Stimulated activated CD8-positive, alpha-beta memory T cell treated with anti-CD3 and anti-CD28 coated beads, Interleukin-4, amount 100 ng/mL, for 1 hour (primary cell): ENCODE measurements at places on chromosomes 7 and 10.

DNA sequence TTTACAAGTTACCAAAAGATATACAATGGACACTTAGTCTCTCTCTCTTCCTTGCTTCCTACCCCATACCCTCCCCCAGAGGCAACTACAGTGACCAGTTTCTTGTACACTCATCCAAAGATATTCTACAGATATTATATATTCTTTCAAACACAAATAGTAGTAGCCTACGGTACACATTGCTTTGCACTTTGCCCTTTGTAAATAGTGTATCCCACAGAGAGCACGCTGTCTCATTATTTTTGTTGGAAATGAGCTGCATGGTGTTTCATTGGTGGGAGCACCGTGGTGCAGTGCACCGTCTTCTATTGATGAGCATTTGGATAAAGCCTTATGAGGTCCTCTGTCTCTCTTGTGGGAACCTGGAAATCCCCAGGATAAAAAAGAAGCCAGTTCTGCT lies 24.2 kb downstream of the STRA8 start:
- no peak for DNase-seq

GRCh38 chr10:68172324-68172723 lies 59.6 kb downstream of the ATOH7 start:
- no peak for DNase-seq

DNA sequence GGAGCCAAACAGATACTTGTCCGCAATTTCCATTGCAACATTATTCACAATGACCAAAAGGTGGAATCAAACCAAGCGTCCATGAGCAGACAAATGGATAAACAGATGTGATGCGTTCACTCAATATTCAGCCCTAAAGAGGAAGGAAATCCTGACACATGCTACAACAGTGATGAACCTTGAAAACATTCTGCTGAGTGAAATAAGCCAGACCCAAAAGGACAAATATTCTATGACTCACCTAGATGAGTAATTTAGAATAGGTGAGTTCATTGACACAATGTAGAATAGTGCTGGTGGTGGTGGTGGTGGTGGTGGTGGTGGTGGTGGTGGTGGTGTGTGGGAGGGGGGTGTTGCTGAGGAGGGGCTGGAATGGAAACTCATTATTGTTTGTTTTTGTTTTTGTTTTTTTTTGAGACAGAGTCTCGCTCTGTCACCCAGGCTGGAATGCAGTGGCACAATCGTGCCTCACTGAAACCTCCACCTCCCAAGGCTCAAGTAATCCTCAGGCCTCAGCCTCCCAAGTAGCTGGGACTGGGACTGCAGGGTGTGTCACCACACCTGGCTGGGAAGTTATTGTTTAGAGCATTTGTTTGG lies 28.6 kb downstream of the SMKR1 start:
- no peak for DNase-seq

- DNase-seq: no peak
Measured at GRCh38 chr7:986766-987751, 4.1 kb downstream of the CYP2W1 start.

GRCh38 chr7:123154231-123154860 lies 45.4 kb downstream of the SLC13A1 start:
- DNase-seq: no peak

DNA sequence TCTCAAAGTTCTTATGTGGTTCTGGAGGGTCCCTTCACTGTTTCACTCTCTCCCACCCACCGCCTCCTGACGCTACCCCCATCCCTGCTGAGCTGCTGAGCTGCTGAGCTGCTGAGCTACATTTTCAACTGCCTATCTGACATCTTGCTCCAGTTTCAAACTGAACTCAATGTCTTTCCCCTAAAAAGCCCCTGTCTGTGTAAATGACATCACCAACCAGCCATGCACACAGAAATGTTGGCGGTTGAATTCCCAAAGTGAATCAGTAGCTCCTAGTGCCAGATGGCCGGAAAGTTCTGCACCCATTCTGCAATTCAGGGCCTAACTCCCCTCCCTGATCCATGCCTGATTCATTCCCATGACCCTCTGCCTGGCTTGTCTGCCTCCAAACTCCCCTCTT lies 71.2 kb downstream of the WNT2 start:
- DNase-seq: no peak

GRCh38 chr7:14507617-14508016 lies 394.9 kb downstream of the DGKB start:
- DNase-seq: no peak

DNA sequence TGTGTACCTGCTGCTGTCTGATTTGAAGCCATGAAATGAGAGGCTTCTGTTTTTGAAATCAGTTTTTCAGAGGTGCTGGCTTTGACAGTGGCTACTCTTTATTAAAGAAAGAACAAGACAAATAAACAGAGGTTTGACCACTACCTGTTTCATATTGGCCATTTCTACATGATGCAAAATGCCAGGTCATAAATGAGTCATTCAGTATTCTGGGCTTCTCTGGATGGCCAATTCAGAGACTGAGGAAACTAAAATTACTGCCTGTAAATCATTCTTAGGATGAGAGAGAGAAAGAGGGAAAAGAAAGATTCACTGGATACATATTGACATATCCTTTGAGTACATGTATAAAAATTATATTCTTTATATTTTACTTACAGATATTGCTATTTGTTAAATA lies 303.3 kb upstream of the ETV1 start:
- DNase-seq: no peak

DNA sequence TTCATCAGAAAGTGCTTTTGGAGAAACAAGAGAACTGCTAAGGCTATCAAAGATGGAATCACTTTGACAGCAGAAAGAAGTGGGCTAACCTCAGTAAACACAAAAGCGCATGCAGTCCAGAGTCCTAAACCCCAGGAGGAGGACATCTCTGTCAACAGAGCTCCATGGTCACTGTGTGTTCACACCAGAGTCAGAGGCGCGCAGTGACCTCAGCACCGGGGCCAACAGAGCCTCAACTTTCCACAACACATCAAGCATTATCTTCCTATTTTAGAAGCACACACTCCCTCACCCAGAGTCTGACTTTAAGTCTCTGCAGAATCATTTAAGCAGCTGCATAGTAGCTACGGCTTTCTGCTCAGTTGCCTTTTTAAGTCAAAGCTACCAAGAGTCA lies 195.3 kb downstream of the DIP2C start:
- no peak for DNase-seq

DNA sequence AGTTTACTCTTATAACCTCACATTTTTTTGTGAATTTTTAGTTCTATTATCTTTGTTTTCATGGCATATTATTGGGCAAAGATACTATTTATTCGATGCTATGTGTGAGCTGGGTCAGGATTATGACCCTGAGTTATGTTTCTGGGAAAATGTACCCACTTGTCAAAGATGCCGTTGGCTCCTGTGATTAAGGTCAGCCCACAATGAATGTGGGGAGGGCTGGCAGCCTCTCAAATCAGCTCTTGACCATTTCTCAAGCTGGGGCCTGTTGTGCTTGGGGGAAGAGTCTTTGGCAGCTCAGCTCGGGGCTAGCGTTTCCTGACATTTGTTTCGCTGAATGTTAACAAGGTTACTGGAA lies 97.5 kb downstream of the TCF7L2 start:
- no peak for DNase-seq

- DNase-seq: no peak
Measured at GRCh38 chr10:93420944-93421825, 60.9 kb downstream of the MYOF start.

- DNase-seq: no peak
Measured at GRCh38 chr10:76514321-76514720, 1082.9 kb downstream of the LRMDA start.

DNA sequence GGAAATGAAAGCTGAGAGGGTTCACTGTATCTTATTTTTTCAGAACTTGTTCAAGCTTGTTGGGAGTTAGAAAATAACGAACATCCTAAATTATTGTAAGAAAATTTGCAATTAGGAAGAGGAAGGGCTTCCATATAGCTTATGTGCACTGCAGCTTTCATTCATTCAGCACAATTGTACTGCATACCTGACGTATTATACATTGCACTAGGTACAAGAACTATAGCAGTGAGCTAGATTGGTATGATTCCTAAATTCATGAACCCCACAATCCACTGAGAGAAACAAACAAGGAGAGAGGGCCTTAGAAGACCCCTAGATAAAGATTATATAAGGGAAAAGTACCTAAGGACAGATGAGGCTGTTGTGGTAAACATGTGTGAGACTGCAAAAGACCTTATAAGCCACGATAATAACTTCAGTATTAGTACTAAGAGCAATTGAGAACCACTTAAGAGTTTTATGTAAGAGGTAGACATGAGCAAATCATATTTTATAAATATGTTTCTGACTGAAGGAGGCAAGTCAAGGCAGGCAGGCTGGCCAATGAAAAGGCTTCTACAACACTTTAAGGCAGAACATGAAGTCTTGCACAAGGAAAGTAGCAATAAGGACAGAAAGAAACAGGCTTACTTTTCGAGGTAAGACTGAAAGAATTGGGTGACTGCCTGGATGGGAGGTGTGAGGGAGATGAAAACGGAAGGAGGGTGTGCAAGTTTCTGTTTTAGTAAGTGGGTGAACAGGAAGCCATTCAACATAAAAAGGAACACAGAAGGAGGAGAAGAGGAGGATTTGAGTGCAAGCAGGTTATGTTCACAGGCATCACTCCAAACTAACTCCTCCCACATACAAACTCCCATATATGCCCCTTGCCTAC lies 77.9 kb upstream of the LRRN3 start:
- no peak for DNase-seq

- no peak for DNase-seq
Measured at GRCh38 chr10:125169915-125170314, 9.6 kb upstream of the CTBP2 start.

DNA sequence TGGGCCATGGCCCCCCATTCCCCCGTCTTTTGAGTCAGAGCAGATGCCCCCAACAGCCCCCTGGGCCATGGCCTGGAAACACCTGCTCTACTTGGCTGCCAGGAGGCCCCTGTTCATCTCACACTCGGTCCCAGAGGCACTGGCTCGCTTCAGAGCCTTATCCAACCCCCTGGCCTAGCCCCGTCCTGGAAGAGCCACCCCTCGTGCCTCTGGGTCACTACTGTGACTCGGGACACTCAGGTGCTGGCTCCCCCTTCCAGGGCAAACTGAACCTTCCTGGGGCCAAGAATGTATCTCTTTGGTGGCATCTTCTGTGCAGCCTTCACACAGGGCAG lies 7.0 kb downstream of the POLR2J start:
- no peak for DNase-seq

GRCh38 chr10:83603708-83604107 lies 535.6 kb upstream of the GHITM start:
- no peak for DNase-seq
